Iris pigment epithelial cell (primary cell): ENCODE measurements at places on chromosomes 1 and 21.

GRCh38 chr1:208248991-208249696, 5.0 kb upstream of the PLXNA2 start:
- no peak for DNase-seq

GRCh38 chr21:39934895-39935294, 67.7 kb downstream of the PCP4 start:
- DNase-seq = no peak

DNA sequence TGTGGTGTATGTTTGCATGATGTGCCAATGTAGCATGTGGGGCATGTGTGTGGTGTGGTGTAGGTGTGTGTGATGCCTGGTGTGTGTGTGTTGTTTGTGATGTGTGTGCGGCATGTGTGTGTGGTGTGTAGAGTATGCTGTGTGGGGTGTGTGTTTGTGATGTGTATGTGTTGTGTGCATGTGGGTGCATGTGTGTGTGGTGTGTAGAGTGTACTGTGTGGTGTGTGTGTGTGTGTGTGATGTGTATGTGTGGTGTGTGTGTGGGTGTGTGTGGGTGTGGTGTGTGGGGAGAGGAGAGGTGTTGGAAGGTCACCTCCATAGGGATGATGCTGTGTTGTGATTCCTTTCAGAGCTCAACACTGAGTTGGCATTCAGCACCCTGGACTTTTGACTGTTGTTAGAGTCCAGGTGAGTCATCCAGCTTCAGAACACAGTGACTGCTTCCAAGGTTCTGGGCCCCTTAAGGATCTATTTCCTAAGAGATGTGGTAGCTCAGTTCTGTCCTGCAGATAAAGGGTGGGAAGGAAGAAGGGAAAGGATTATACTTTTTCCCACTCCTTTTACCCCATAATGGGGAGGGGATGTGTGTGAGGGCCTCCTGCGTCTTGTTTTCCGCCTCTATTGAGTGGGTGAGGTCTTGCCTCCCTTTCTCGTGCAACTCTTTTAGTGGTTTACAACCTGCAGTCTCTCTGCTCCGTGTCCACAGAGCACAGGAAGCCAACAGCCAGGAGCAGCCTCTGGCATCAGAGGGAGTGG, 47.6 kb downstream of the RHOU start:
- DNase-seq = peak; percentile 66

DNA sequence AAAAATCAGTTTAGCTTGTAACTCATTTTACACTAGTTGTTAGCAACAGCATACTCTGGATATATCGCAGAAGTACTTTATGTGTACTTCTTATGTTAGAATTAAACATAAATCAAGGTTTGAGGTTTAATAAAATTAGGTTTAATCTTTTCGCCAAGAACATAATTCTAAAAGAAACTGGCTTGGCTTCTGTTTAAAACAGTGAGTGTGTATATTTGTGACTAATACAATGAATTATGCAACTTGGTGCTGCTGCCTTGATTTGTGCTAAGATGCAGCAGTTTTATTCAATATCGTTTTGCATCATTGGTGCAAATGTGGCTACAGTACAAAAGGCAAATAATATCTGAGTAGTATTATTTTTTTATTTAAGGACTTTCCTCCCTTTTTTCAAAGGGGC, 44.8 kb downstream of the USP25 start:
- peak; percentile 80 for DNase-seq

DNA sequence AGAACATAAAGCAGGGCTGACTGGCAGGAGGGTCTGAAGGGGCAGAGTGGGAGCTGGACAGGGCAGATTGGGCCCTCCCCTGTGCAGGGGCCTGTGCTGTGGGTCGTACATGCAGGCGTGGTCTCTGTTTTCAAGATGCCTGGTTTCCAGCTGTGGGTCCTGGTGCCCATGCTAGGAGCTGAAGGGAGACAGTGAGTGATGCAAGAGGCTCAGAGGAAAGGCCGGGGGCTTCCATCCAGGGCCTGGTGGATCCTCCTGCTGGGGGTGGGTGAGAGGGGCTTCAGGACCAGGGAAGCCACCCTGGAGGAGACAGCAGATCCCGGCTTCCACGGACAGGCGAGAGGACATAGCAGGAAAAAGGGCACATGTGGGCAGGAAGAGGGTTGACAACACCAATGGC, 349.0 kb upstream of the VAMP3 start:
- no peak for DNase-seq

GRCh38 chr1:40955266-40955665, 24.2 kb upstream of the CTPS1 start:
- no peak for DNase-seq
